DND-41 (cell line): ENCODE measurements at places on chromosomes 1 and 21.

GRCh38 chr1:45573231-45573804, 10.5 kb upstream of the NASP start:
- H3K4me1 ChIP-seq, result no peaks in the 10 kb centered on the region
- no peak for DNase-seq

DNA sequence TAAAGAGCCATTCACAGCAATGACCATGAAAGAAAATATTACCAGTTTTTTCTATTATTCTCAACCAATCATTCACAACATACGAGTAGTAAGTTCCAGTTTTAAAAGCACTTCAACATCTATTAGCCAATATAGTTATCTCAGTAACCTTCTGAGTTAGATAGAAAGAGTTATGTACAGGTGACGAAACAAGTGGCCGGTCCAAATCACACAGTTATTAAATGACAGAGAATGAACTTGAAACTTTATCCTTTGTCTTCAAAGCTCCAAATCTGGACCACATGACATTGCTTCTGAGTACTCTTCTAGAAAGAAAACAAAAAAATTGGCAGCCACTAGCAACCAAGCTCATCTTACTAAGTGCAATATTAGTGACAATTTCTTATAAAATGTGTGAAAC, 393.8 kb downstream of the OMA1 start:
- H3K27me3 ChIP-seq, result peaks cover 5% of the 10 kb centered on the region
- H3K4me3 ChIP-seq, result no peak overlapping the region
- H3K4me1 ChIP-seq, result no peaks in the 10 kb centered on the region
- no peak for DNase-seq
- H3K36me3 ChIP-seq, result no peaks in the 10 kb centered on the region

GRCh38 chr1:191857600-191857999, 300.7 kb upstream of the RGS18 start:
- H3K36me3 ChIP-seq, result no peaks in the 10 kb centered on the region
- no peak overlapping the region for H3K4me3 ChIP-seq
- DNase-seq, result no peak
- H3K4me1 ChIP-seq, result peaks cover 3% of the 10 kb centered on the region
- no peak overlapping the region for H3K27ac ChIP-seq
- no peaks in the 10 kb centered on the region for H3K27me3 ChIP-seq

- no peaks in the 10 kb centered on the region for H3K36me3 ChIP-seq
- no peak overlapping the region for H3K4me3 ChIP-seq
- no peaks in the 10 kb centered on the region for H3K4me1 ChIP-seq
- H3K27ac ChIP-seq, result no peak overlapping the region
Measured at GRCh38 chr1:33228935-33229487, 27.3 kb upstream of the ZNF362 start.

GRCh38 chr1:156747742-156748669, 3.5 kb downstream of the HDGF start:
- no peak for DNase-seq
- H3K27ac ChIP-seq, result peak overlapping the region; percentile 93
- H3K36me3 ChIP-seq, result peaks cover 61% of the 10 kb centered on the region

- no peaks in the 10 kb centered on the region for H3K27me3 ChIP-seq
- 0 out of 2 replicates have a peak overlapping the region, but pooled peaks have one; percentile 35 for H3K27ac ChIP-seq
- peak; percentile 50 for DNase-seq
Measured at GRCh38 chr1:35369922-35370671, 101.6 kb downstream of the ZMYM4 start.

- H3K36me3 ChIP-seq, result no peaks in the 10 kb centered on the region
- H3K27ac ChIP-seq, result no peak overlapping the region
- no peak for DNase-seq
- H3K4me3 ChIP-seq, result no peak overlapping the region
Measured at GRCh38 chr21:29163341-29164115, 33.1 kb downstream of the MAP3K7CL start.

- H3K27ac ChIP-seq, result no peak overlapping the region
- H3K36me3 ChIP-seq, result no peaks in the 10 kb centered on the region
- no peak for DNase-seq
- H3K4me1 ChIP-seq, result no peaks in the 10 kb centered on the region
- H3K27me3 ChIP-seq, result no peaks in the 10 kb centered on the region
- H3K4me3 ChIP-seq, result no peak overlapping the region
Measured at GRCh38 chr1:248625971-248626370, 8.9 kb downstream of the OR2T11 start.

- H3K27me3 ChIP-seq, result no peaks in the 10 kb centered on the region
- DNase-seq, result peak; percentile 62
- no peak overlapping the region for H3K27ac ChIP-seq
- H3K4me3 ChIP-seq, result no peak overlapping the region
- H3K4me1 ChIP-seq, result no peaks in the 10 kb centered on the region
- H3K36me3 ChIP-seq, result no peaks in the 10 kb centered on the region
Measured at GRCh38 chr1:14415396-14415795, 183.1 kb upstream of the KAZN start.

GRCh38 chr1:208942394-208943130, 641.0 kb upstream of the CAMK1G start:
- no peaks in the 10 kb centered on the region for H3K36me3 ChIP-seq
- no peak overlapping the region for H3K4me3 ChIP-seq
- no peak overlapping the region for H3K27ac ChIP-seq
- no peak for DNase-seq

- H3K4me3 ChIP-seq, result no peak overlapping the region
- H3K27me3 ChIP-seq, result no peaks in the 10 kb centered on the region
- H3K4me1 ChIP-seq, result no peaks in the 10 kb centered on the region
- DNase-seq, result no peak
Measured at GRCh38 chr1:16013220-16013907, 4.5 kb downstream of the HSPB7 start.

DNA sequence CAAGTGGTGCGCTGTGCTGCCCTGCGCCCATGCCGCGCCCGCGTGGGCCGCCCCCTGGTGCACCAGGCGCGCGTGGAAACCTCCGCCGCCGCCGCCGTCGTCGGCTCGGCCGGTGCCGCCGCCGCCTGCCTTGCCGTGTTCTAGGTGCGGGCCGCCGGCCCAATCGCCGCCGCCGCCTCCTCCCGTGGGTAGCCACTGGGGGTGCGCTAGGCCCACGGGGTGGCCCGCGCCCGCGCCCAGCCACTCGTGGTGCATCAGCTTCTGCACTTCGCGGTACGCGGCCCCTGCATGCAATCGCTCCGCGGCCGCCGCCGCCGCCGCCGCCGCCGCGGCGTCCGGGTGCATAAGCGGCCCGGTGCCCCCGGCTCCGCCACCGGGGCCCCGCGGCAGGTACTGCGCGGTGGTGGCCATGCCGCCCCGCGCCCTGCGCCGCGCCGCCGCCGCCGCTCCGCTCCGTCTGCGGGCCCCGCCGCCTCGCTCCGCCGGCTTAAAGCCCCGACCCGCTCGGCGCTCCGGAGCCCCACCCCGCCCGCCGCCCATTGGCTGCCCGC, at the start of gene POU3F1:
POU3F1 (minus strand) TSS at position 461 of the 551 bp plus-strand sequence; CDS start at position 411, 50 bp downstream.
- no peak within 1 kb of the TSS for H3K4me3 ChIP-seq
- no peaks in the 10 kb centered on the region for H3K27me3 ChIP-seq
- no peaks in the 10 kb centered on the region for H3K4me1 ChIP-seq
- no peaks in the 10 kb centered on the region for H3K36me3 ChIP-seq

DNA sequence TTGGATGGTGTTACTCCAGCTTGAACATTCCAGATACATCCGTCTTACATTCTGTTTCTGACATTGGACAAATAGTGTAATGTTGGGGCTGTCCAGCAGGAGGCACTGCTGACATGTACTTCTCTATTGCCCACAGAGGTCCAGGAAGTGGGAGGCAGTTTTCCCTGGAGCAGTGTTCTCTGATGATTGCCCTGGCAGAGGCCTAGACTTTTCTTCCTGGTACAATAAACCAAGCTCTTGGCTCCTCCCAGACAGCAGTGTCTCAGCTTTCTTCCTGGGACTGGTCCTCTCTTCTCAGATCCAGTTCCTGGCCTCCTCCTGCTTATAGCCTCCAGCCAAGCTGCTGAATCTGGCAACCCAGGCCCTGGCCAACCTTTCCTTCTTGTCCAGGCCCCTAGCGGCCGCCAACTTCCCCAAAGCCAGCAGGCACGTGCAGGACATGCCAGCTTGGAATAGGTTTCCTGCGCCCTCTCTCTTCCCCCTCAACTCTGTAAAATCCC, 14.9 kb upstream of the IFNLR1 start:
- H3K4me3 ChIP-seq, result no peak overlapping the region
- peaks cover 5% of the 10 kb centered on the region for H3K27me3 ChIP-seq
- DNase-seq, result peak; percentile 62

DNA sequence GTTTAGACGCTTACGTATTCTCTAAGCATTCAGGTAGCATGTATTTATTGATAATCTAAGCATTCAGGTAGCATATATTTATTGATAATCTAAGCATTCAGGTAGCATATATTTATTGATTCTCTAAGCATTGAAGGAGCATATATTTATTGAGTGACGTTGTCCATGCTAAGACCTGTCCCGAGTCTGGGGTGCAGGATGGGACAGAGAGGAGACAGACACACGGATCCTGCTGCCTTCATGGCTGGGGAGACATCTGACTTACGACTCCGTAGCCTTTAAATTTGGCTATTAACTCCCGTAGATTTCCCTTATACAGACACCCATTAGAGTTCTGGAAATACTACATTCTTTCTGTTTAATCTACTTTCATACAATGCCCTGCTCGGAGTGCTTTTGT, 982 bp downstream of the SCCPDH start:
- H3K27me3 ChIP-seq, result no peaks in the 10 kb centered on the region
- peak overlapping the region; percentile 86 for H3K27ac ChIP-seq
- H3K4me3 ChIP-seq, result peak overlapping the region; percentile 80
- DNase-seq, result no peak
- H3K4me1 ChIP-seq, result peaks cover 26% of the 10 kb centered on the region

DNA sequence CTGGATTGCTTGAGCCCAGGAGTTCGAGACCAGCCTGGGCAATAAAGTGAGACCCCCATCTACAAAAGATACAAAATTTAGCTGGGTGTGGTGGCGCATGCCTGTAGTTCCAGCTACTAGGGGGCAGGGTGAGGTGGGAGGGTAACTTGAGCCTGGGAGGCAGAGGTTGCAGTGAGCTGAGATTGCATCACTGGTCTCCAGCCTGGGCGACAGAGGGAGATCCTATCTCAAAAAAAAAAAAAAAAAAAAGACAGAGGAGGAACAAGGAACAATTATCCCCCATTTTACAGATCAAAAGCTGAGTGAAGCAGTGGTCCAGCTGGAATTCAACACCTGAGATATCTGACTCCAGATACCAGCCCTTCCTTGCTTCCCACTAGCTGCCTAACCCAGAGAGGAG, 34.8 kb downstream of the L1TD1 start:
- peaks cover 7% of the 10 kb centered on the region for H3K27me3 ChIP-seq
- H3K4me3 ChIP-seq, result no peak overlapping the region
- H3K36me3 ChIP-seq, result no peaks in the 10 kb centered on the region
